ENCODE measurements at places on chromosomes 2 and 18.

GRCh38 chr2:238581126-238581525, 154.4 kb downstream of the ASB1 start:
- DNase-seq, result no peak

- no peak for DNase-seq
These were observed 52.0 kb downstream of the TEKT4 start for GRCh38 chr2:94923196-94923595.

DNA sequence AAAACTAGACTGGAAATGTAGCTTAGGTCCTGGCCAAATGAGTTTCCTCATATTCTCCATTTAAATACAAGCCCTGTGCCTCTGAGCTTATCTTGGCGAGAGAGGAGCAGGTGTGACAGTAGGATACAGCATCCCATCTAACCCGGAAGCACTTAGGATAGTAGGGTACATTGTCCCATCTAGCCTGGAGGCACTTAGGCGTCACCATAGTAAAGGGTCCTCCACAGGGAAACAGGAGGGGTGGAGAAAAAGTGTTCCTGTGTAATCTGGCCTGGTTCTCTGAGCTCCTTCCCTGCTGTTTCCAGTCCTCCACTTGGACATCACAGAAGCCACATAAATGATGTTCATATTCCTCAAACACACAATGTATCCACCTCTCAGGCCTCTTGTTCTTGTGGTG, 301.4 kb downstream of the GALR1 start:
- DNase-seq, result no peak

GRCh38 chr2:156300337-156300736, 32.2 kb downstream of the NR4A2 start:
- no peak for DNase-seq

DNA sequence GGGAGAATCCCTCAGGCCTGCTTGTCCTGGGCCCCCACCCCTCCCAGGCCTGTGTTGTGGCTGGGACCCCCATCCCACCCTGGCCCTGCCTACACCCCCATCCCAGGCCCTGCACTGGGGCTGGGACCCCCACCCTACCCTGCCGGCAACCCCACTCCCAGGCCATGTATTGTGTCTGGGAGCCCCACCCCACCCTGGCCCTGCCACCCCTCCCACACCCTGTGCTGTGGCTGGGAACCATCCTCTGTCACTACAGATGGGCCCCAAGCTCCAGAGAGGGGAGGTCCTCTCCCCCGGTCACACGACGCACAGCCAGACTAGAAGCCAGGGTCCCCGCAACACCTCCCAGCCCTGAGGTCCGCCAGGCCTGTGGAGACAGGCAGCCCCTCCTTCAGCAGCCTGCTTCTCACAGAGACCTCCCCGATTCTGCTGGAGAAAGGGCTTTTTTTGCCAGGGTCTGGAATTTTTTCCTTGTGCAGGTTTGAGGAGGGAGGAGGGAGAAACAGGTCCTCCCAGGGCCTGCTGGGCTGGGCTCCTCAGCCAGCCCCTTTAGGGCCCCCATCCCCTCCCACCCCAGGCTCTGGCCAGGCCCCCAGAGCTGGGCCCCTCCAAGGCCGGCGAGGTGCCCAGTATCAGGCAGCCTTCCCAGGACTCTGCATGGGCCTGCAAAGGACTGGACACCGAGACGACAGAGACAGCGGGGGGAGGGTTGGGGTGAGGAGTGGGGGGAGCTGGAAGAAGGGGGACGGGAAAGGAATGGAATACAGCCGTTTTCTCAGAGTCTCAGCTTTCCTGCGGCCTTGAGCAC, 28.0 kb downstream of the KIF1A start:
- no peak for DNase-seq

DNA sequence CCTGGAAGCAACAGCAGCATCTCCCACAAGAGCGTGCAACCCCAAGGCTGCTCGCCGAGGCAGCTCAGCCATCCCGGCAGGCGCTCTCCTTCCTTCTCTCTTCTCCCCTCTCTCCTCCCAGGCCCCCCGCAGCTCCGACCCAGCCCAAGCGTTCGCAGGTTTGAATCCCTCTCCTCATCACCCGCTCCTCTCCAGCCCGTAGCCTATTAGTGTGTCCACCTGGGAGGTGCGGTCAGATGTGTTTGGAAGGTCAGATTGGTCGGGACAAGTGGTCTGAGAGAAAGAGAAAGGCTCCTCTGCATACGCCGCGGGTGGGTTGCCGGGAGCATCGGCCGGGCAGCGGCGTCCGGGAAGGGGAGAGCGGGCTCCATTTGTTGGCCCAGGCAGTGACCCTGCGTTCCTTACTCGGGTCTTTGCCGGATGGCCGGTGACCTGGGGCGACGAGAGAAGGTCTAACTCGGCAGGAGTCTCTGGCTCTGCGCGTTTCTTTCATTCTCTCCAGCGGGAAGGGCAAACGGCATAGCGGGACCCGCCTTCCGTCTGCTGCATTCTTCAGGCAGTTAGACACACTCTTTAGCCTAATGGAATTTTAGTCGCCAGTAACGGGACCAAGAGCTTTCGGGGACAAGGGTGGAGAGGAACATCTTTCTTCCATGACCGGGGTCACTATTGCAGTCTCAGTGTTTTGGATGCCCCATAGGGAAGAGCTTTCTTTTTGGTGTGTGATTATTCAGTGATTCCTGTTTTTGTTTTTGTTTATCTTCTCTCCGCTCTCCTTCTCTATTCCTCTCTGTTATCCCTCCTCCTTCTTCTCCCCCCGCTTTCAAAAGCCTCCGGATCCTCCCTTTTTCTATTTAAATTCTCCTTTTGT, 1.1 kb upstream of the TMEFF2 start:
- no peak for DNase-seq

GRCh38 chr2:43026426-43027096, 199.8 kb downstream of the ZFP36L2 start:
- DNase-seq, result no peak

Measured in NCI-H1417 treated with DMSO at 0.1 percent for 48 hours (cell line).